ENCODE measurements at places on chromosomes 6 and 20.

DNA sequence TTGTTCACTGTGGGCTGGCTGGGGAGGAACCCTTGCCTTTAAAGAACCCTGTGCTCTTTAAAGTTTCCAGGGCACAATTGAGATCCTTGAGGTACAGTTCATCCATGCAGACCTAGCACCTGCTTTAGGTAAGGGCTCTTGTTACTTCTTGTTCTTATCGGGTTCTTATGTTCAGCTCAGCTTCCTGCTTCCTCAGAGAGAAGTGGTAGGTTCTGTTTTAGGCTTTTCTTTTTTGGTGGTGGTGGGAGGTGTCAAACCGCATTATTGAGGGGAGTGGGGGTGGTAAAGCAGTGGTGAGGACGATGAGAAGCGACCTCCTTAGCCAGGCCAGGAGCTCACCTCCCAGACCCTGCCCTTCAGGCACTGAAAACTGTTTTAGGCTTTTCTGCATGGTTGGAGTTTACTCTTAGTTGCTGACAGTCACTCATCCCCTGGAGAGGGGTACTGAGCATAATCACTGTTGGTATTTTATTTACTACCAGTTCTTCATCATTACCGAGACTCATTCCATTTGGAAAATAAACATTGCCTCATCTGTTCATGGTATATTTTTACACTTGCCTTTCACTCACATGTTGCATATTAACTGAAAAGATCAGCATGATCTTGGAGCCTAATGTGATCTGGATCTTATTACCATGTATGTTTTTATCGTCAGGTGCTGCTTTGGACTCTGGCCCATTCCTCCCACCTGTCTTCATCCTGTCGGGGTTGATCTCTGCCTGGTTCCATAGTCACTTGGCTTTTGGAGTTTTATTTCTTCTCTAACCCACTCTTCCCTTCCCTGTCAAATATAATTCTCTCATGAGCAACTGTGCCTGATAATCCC, 35.4 kb downstream of the SLC16A10 start:
- no peak for DNase-seq
- no peak overlapping the region for H3K27ac ChIP-seq
- H3K4me1 ChIP-seq: no peaks in the 10 kb centered on the region
- no peak overlapping the region for H3K4me3 ChIP-seq
- H3K36me3 ChIP-seq: no peaks in the 10 kb centered on the region

DNA sequence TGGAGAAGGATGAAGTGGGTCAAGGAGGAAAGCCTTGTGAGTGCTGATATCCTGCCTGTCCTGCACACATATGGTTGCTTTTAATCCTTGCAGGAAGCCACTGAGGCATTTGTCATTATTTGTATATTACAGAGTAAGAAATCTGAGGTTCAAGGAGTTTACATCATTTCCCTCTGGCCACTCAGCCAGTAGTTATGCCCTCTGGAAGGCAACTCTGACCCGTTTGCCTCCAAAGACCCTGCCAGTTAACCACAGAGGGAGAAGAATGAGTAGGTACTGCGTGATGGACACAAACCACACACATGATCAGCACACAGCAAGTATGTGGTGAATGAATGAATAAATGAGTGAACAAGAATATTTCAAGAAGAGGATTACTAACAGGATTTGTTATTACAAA, 7.9 kb upstream of the FAM210B start:
- H3K4me3 ChIP-seq: no peak overlapping the region
- no peak overlapping the region for H3K27ac ChIP-seq
- H3K27me3 ChIP-seq: no peaks in the 10 kb centered on the region
- no peak for DNase-seq

DNA sequence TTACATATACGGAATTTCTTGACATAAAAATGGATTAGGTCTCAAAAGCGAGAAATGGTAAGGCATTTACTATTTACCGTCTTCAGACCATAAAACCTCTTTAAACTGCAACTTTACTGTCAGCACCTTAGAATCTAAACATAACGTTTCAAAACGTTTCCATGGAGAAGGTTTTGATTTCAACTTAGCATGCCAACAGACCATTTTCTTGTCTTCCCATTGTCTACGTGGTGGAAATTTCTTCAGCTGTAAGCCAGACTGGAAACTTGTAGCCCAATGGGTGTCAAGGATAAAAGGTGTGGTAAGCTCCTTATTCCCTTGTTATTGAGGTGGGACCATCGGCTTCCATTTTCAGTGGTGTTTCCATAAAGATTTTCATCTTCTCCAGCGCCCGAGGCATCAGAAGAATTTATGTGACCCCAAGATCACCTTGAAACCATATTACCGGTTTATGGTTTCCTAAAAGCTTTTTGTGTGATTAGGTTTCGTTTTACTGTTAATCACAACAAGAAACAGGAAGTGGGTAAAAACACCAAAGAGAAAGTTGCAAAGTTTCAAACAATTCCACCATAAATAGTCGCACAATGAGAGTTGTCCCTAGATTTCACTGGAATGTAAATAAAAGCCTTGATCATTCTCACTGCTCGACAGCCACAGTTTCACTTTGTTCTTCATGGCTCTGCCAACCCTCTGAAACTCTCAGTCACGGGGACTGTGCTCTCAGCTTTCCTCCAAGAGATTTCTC, 63.0 kb upstream of the CD2AP start:
- no peaks in the 10 kb centered on the region for H3K4me1 ChIP-seq
- H3K36me3 ChIP-seq: no peaks in the 10 kb centered on the region
- no peaks in the 10 kb centered on the region for H3K27me3 ChIP-seq
- peak overlapping the region; percentile 61 for H3K27ac ChIP-seq
- H3K4me3 ChIP-seq: peak overlapping the region; percentile 63

DNA sequence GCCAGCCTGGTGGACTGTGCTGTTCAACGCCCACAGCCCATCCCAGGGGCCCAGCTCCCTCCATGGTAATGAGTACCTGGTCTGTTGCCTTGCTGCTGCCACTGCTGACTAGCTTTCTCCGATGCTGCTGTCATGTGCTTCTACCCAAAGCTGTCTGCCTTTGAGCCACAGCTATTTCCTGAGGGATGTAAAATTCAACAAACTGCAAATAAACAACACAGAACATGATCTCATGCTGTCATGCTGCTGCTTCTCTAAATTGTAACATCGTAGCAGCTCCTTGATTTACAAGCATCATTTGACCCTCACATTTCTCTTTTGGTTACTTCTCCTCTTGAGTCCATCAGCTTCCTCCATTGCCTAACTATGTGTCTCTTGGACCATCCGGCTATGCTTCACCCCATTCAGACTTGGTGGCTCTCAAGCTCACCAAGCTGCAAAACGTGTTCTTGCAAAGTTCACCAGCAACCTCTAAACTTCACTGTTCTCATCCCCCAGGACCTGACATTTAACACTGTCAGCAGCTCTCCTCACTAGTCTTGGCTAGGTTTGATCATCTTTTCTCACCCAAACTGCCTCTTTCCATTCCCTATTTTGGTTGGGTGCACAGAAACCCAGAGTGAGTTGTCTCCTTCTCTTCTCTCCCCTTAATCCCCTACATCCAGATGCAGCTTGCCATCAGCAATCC, 54.6 kb downstream of the FYN start:
- no peak overlapping the region for H3K4me3 ChIP-seq
- DNase-seq: no peak
- no peaks in the 10 kb centered on the region for H3K36me3 ChIP-seq
- no peak overlapping the region for H3K27ac ChIP-seq
- no peaks in the 10 kb centered on the region for H3K4me1 ChIP-seq
- H3K27me3 ChIP-seq: no peaks in the 10 kb centered on the region

GRCh38 chr6:34284563-34285447, 36.0 kb upstream of the SMIM29 start:
- H3K4me1 ChIP-seq: no peaks in the 10 kb centered on the region
- DNase-seq: no peak
- H3K4me3 ChIP-seq: no peak overlapping the region
- no peaks in the 10 kb centered on the region for H3K36me3 ChIP-seq
- H3K27ac ChIP-seq: peak overlapping the region; percentile 35

GRCh38 chr20:33675136-33675959, 1.1 kb upstream of the NECAB3 start:
- H3K4me1 ChIP-seq: peaks cover 4% of the 10 kb centered on the region
- H3K36me3 ChIP-seq: no peaks in the 10 kb centered on the region
- peak overlapping the region; percentile 93 for H3K27ac ChIP-seq
- no peaks in the 10 kb centered on the region for H3K27me3 ChIP-seq

DNA sequence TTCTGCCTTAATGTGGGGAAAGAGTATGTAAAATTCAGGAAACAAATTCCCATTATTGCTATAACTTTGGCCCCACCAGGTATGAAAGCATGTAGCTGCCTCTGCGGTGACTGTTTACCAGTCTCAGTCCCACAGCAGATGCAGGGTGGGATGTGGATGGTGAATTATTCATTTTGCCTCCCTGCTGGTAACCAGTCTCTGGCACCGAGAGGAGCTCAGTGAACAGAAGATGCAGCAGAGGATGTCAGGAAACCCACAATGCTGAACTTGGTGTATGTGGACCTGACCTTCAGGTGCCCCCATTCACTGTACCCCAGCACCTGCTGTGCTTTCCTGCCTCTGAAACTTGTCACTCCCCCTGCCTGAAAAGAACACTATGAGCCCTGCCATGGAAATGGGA, 8.8 kb upstream of the METTL24 start:
- no peak overlapping the region for H3K4me3 ChIP-seq
- no peaks in the 10 kb centered on the region for H3K4me1 ChIP-seq
- no peaks in the 10 kb centered on the region for H3K27me3 ChIP-seq
- no peak for DNase-seq
- H3K27ac ChIP-seq: no peak overlapping the region
- no peaks in the 10 kb centered on the region for H3K36me3 ChIP-seq

- peak; percentile 59 for DNase-seq
- no peak overlapping the region for H3K27ac ChIP-seq
- no peaks in the 10 kb centered on the region for H3K27me3 ChIP-seq
- no peaks in the 10 kb centered on the region for H3K4me1 ChIP-seq
- peak overlapping the region; percentile 39 for H3K4me3 ChIP-seq
Measured at GRCh38 chr6:90285611-90286381, 10.8 kb downstream of the BACH2 start.

- no peaks in the 10 kb centered on the region for H3K27me3 ChIP-seq
- no peak overlapping the region for H3K27ac ChIP-seq
- no peaks in the 10 kb centered on the region for H3K4me1 ChIP-seq
- H3K36me3 ChIP-seq: no peaks in the 10 kb centered on the region
Measured at GRCh38 chr20:35444226-35444625, 6.2 kb upstream of the GDF5 start.

DNA sequence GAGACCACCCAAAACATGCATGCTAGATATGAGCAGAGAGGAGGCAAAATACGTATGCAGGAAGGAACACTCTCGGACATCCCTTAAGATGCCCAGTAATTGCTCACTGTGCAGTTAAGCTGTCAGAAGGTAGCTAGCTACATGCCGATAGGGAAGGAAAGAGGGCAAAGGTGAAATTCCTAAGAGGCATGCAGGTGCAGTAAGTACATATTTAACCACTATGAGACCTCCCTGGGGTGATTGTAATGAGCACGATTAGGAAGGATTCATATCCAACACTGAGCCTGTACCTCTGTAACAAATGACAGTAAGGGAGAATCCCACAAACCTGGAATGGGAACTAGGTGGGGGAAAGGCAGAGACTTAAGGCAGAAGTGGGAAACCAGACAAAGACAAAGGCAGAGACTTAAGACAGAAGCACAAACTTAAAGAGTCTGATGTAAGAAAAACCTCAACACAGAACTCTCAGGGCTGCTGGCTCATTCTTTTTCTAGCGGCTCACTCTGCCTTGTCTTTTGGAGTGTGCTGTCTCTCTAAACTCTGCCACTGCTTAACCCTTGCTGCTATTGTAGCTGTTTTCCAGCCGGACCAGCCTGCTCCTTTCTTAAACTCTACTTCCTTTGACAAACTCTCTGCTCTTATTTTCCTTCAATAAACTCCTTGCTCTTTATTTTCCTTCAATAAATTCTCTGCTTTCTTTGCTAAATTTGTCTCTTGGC, 148.1 kb downstream of the UBE3D start:
- no peak overlapping the region for H3K27ac ChIP-seq
- no peak overlapping the region for H3K4me3 ChIP-seq
- H3K4me1 ChIP-seq: no peaks in the 10 kb centered on the region
- no peaks in the 10 kb centered on the region for H3K36me3 ChIP-seq

- H3K27me3 ChIP-seq: peaks cover 3% of the 10 kb centered on the region
- no peaks in the 10 kb centered on the region for H3K36me3 ChIP-seq
- H3K4me1 ChIP-seq: no peaks in the 10 kb centered on the region
- peak within 1 kb of the TSS; percentile 41 for H3K4me3 ChIP-seq
- DNase-seq: no peak
Measured at GRCh38 chr6:83708970-83709747, at the start of gene SNAP91. SNAP91 (minus strand) TSS chr6:83709101; CDS start chr6:83707927, 1,174 bp downstream.

- H3K36me3 ChIP-seq: no peaks in the 10 kb centered on the region
- H3K4me3 ChIP-seq: no peak overlapping the region
- H3K27ac ChIP-seq: no peak overlapping the region
- no peak for DNase-seq
Measured at GRCh38 chr6:126086560-126086959, 100.2 kb downstream of the TRMT11 start.

DNA sequence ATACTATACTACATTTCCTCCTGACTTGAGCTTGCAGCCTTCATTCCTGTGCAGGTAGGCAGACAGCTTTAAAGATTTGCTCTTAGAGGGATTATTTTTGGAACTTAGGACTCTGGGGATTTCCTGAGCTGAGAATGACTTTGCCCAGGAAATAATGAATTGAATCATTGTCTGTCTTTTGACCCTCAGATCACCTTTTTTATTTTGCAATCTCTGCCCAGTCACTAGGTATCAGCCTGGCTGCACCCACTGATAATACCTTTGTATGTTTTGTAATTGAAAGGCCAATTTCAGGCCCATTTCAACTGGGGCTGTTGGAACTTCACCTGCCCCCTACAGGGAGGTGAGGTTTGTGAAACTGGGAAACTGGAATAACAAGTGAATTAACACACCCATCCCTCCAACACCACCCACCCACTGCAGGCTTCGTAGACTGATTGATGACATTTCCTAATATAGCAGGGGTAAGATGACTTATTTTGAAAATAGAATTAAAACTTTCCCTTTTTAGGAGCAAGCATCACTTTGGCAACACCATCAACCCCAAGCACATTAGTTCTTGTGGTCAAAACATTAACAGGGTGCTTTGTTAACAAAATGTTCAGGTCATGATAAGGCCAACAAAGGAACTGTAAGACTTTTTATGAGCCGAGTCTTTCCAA, 157.1 kb upstream of the CENPW start:
- H3K4me3 ChIP-seq: no peak overlapping the region
- H3K27me3 ChIP-seq: no peaks in the 10 kb centered on the region
- no peak for DNase-seq
- H3K36me3 ChIP-seq: no peaks in the 10 kb centered on the region
- no peaks in the 10 kb centered on the region for H3K4me1 ChIP-seq
- peak overlapping the region; percentile 70 for H3K27ac ChIP-seq

DNA sequence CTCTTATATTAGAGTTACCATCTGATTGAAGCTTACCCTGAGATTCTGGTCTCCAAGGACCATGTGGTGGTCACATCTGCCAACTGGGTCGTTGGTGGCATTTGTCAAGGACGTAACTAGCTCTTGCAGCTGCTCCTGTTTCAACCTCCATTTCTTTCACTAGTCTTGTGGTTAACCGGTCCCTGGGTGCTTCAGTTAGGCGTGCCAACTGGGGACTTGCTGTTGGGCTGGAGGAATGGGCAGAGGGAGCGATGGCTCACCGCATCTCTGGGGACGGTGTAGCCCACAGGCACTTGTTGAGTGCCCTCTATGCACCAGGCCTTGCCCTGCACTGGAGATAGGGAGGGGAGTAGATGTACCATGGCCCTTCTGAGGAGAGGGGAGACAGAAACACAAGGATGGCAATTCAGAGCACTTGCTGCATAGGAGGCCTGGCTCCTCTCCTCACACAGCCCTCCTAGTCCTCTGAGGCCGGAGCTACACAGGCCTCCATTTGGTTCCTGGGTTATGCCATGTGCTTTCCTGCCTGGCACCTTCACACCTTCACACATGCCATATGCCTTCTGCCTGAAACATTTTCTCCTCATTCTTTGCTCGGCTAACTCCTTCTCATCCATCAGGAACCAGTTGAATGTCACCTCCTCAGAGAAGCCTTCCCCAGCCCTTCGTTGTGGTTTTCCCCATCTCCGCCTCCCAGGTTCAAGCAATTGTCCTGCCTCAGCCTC, 20.0 kb upstream of the ASXL1 start:
- no peak overlapping the region for H3K27ac ChIP-seq
- H3K27me3 ChIP-seq: no peaks in the 10 kb centered on the region
- DNase-seq: no peak
- H3K4me1 ChIP-seq: no peaks in the 10 kb centered on the region

Data from breast epithelium (tissue), 4 donors.